ENCODE measurements at places on chromosomes 1 and 21. TPM values are rescaled to one million over a fixed set of nuclear protein-coding genes. Genes with fewer than 3 reads are reported as not detected.

The OR11L1 gene
- 0.43 TPM for total RNA-seq

The OR2T2 gene
- 2.1 TPM for total RNA-seq

GRCh38 chr1:14929547-14930246 is 223.8 kb upstream of the TMEM51 start:
- ATAC-seq = peak; percentile 86

DNA sequence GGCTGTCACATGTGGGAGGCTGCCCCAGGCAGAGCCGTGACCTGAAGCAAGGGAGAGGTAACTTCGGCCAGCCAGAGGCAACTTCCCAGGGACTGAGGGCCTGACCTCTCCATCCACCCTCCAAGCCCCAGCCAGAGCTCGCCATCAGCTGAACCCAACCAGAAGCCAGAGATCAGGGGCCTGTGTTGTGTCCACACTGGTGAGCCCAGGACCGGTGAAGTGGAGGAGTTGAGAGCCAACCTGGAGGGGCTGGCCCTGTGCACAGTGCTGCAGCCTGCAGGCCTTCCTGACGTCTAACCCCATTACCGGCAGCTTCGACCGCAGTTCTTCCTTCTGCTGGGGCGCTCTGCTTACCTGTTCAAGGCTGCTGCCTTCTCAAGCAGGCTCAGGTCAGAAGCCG is 19.6 kb upstream of the PDE9A start:
- ATAC-seq = no peak

DNA sequence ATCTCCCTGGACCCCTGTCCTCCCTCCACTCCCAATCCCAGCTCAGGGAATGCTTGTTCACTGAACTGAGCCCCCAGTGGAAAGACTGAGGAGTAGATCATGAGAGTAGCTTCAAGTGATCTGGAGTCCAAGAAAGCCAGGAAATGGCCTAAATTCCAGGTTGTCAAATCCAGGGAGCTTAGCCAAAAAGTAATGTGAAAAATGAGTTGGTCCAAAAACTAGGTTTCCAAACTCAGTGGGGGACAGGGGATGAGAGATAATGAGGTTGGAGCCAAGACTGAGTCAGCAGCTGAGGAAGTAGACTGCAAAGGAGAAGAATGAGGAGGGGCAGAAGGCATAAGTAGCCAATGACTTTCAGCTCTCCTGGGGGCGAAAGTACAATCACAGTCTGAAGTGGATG is 284.1 kb upstream of the BEND5 start:
- ATAC-seq = no peak

GRCh38 chr1:164604541-164604940 is 45.6 kb downstream of the PBX1 start:
- ATAC-seq = no peak

DNA sequence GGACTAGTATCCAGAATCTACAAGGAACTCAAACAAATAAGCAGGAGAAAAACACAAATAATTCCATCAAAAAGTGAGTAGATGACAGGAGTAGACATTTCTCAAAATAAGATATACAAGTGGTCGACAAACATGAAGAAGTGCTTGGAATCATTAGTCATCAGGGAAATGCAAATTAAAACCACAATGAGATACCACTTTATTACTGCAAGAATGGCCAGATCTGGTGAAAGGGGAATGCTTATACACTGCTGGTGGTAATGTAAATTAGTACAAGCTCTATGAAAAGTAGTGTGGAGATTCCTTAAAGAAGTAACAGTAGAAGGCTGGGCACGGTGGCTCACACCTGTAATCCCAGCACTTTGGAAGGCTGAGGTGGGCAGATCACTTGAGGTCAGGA is 73.8 kb downstream of the POU2F1 start:
- ATAC-seq = no peak

All from motor neuron (in vitro differentiated cells).